ENCODE measurements at places on chromosomes 1 and 21. TPM values are rescaled to one million over a fixed set of nuclear protein-coding genes. Genes with fewer than 3 reads are reported as not detected.

GRCh38 chr21:27213303-27213702, 246.4 kb upstream of the ADAMTS5 start:
- no peak for DNase-seq

- no peak for DNase-seq
Observed at GRCh38 chr21:27246741-27247140, 279.9 kb upstream of the ADAMTS5 start.

GRCh38 chr1:185170291-185170848, 13.4 kb downstream of the SWT1 start:
- DNase-seq: no peak

DNA sequence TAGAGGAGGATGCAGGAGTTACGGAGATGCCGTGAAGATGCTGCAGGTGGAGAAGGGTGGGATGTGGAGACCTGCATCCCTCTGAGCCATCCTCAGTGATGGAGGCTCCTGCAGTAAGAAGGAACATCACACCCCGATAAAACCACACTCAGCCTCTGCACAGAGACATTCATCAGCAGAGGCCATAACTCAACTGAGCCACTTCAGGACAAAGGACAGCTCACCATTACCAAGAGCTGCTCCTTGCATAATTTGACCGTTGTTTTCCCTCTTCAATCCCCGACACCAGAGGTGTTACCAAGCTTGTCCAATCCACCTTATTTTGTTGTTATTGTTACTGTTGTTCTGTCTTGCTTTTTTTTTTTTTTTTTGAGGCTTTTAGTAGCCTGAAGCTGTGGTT, 543.9 kb downstream of the AJAP1 start:
- no peak for DNase-seq

- DNase-seq: no peak
Observed at GRCh38 chr1:246302251-246302625, 204.8 kb downstream of the SMYD3 start.

GRCh38 chr1:116003823-116004222, 27.5 kb downstream of the SLC22A15 start:
- DNase-seq: no peak

DNA sequence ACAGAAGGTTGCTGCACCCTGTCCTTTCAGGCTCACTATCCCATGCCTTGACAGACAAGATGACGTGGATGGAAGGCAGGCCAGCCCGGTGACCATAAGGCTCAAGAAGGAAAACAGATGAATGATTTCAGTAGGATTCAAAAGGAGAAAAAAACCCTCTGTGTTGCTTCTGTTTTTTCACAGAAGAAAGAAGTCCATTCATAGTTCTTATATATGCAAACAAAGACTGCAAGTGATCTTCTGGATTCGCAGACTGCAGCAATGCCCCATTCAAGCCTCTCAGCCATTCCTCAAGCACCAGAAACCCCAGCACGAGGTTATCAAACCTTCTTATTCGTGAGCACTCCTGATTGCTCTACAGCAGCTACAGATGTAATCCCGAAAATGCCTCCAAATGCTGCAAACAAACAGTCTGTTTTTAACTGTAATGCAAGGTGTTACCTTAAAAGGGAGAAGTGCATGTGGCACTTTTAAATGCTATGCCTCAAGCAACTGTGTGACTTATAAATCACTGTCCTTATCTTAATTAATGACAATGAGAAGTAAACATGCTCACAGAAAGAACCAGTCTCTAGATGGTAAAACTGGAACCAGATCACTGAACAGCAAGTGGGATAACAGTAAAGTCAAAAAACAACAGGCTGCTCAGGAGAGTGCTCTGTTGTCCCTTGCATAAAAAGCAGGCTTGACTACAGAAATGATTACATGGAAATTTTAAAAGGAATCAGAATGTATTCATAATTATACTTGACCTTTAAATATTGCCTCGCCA, 173.9 kb downstream of the HHIPL2 start:
- DNase-seq: no peak

GRCh38 chr1:210483821-210484220, 155.1 kb downstream of the HHAT start:
- DNase-seq: no peak

DNA sequence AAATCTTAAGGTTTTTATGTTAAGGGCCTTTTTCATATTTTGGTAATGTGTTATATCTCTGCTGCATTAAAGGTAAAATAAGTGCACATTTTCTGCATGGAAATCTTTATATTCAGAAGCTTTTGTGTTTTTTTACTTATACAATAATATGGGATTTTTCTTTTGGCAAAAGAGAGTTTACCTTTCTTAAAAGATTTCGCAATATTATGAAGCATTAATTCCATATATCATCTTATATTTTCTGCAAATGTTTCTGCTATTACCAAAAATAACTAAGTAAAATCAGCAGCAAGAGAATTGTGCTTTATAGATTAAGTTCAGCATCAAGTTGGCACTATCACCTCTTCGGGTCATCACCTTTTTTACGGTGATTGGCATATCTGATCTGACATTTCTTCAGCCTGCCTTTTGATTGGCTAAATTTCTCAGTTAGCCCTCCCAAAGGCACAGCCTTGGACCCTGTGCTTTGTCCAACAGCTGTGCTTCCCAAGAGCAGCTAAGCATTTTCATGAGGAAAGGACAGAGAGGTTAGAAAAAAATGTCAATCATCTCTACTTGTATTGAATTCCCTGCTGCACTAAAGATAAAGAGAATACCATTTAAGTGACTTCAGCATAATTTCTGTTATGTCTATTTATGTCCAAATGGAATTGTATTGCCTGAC, 767.1 kb upstream of the PRMT6 start:
- no peak for DNase-seq

DNA sequence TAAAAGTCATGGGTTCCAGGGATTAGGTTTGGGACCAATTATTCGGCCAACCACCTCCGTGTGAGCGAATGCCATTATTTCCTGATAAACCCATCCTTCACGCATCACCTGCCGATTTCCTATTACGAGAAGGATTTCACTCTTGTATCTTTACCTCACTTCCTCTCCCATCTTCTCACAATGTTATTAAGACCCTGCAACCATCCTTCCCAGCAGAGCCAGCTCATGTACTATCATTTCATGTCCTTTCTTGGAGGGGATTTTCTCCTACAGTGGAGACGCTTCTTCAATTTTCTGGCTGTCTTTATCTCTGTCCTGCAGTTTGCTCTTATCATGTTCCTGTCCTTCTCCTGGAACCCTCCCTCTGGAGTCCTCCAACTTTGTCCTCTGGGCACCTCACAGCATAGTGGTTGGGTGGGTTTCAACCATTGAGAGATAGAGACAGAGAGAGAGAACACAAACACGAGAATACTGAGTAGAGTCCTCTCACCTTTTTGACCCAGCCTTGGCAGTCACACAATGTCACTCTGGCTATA, 192.2 kb downstream of the DYRK1A start:
- no peak for DNase-seq

DNA sequence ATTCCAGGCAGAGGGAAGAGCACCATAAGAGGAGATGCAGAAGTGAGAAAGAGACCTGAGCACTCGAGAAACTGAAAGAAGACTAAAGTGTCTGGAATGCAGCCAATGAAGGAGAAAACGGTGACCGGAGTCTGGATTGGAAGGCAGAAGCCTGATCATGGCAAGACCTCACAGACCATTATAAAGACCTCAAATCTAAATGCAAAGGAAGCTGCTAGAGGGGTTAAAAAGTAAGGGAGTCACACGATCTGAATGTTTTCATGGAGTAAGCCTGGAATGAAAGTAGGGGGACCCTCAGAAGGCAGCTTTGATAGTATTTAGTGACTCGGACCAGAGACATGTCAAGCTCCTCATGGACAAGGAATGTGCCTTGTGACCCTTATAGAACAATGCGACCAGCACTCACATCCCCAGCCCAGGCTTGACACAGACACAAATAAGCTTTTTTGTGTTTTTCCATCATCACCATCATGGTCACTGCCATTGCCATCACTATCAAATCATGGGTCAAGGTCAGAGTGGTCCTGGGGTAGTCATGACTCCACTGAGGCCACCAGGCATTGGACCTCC, 183.6 kb downstream of the SEC16B start:
- no peak for DNase-seq

- no peak for DNase-seq
Observed at GRCh38 chr1:182909578-182909977, 43.4 kb downstream of the SHCBP1L start.

DNA sequence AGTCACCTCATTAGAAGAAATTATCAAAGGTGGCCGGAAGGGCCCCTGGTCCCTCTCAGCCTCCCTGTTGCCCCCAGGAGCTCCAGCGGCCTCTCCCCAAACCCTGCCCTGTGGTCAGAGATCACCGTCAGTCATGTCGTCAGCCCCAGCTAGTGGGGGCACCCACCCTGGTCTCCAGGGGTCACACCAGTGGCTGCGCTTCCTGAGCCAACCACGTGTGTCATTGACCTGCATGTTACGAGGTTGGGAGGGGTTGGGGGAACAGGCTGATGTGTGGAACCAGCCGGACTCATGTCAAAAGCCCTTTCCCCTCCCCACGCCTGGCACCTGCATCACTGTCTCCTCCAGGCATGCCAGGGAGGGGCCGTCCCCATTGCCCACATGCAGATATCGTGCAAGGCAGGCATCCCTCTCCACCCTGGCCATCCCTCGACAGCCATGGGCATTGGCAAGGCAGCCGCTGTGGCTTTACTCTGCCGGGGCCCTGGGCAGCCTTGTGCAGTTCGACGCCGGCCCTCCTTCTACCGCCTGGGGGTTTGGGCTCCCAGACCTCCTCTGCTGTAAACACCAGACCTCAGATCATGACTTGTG, 128.7 kb downstream of the CRYAA start:
- peak; percentile 2 for DNase-seq

DNA sequence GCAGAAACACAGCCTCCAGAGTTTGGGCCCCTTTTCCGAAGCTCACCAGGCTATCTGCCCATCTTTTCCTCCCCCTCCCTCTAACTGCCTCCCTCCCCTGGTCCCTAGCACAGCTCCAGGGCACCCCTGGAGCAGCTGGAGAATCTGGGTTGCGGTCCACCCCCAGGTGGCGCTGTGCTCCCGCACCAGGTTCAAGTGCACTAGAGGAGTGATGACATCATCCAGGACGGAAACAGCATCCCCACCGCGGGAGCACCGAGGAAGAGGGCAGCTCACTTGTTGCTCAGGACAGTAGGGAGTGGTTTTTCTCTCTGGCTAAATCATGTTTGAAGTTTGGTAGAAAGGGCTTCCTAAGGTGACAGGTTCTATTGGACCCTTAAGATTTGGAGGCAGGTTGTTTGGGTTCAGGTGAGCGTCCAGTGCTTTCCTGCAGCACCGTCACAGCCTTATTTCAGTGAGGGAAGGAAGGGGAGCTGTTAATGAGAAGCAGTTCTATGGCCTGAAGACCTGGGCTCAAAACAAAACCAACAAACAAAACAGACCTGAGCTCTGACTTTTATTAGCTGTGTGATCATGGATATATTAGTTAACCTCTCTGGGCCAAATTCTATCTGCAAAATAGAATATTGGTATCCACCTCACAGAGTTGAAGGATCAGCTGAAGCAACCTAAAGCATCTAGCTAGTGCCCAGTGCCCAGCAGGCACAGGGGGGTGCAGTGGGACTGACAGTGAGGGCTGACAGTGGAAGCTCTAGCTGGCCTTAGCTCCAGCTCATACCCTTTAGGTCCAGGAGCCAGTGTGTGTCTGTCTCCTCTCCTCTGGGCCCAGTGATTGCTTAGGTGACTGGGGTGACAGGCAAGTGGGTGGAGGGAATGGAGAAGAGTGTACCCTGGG, 7.5 kb downstream of the SHISA4 start:
- peak; percentile 89 for DNase-seq

- no peak for DNase-seq
Observed at GRCh38 chr1:53684741-53685140, 54.2 kb downstream of the GLIS1 start.

- no peak for DNase-seq
Observed at GRCh38 chr1:193030280-193030679, 28.9 kb downstream of the UCHL5 start.

- no peak for DNase-seq
Observed at GRCh38 chr1:59776960-59777852, 37.5 kb upstream of the HOOK1 start.

- DNase-seq: no peak
Observed at GRCh38 chr1:180197231-180197630, 32.8 kb upstream of the LHX4 start.

DNA sequence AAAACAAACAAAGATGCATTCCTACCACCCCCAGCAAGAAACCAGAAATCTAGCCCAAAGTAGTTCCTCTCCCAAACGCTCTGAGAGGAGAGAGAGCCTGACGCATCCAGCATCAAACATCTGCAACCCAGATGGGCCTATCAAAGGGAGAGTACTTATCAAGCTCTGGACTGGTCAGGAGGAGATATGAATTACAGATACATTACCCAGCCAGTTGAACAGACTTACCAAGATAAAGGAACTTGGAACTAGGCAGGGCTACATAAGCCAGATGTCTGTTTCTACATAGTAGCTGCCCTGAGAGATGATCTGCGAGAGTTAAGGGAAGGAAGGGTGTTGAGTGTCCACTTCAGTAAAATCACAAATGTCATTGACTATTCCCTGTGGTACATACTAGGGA, 138.4 kb downstream of the PAPPA2 start:
- DNase-seq: no peak

- DNase-seq: no peak
Observed at GRCh38 chr1:248165186-248165585, 9.4 kb upstream of the OR2M2 start.

DNA sequence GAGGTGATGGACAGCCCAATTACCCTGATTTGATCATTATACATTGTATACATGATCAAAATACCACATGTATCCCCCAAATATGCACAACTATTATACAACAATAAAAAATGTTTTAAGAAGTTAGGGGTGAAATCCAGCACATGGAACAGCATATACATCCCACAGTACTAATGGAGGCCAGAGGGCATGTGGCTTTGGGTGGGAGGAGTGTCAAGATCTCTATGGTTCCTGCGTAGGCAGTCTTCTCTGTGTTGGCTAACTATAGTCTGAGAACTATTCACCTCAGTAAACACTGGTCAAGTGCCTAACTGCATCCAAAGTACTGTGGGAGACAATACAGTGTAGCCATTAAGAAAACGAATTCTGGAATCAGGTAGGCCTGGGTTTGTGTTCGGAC, 74.1 kb downstream of the GADD45A start:
- DNase-seq: no peak

- no peak for DNase-seq
Observed at GRCh38 chr1:9271283-9271682, 21.4 kb upstream of the SPSB1 start.

DNA sequence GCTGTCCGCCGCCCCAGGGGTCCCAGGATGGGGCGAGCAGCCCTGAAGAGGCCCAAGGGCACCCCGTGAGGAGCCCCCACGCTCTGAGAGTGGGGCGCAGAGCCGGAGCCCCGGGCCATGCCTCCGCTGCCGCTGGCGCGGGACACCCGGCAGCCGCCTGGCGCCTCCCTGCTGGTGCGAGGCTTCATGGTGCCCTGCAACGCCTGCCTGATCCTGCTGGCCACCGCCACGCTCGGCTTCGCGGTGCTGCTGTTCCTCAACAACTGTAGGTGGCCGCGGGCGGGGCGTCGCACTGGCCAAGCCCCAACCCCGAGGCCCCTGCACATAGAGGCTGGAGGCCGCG, 14.5 kb downstream of the AGRN start:
- DNase-seq: no peak

CDK18 gene
- total RNA-seq: 179 TPM

BEST4 gene
- 0.11 TPM for total RNA-seq

TEX38 gene
- total RNA-seq: 0.22 TPM

KRTAP20-4 gene
- not detected for total RNA-seq

STYXL2 gene
- 177 TPM for total RNA-seq

CFAP45 gene
- 1.1 TPM for total RNA-seq

COA7 gene
- 18.5 TPM for total RNA-seq

AGO3 gene
- total RNA-seq: 12.1 TPM

CFHR2 gene
- not detected for total RNA-seq

IL19 gene
- total RNA-seq: not detected
